ENCODE measurements at places on chromosomes 2 and 18.

GRCh38 chr2:15965564-15966019 is 25.2 kb downstream of the MYCN start:
- no peak for DNase-seq

DNA sequence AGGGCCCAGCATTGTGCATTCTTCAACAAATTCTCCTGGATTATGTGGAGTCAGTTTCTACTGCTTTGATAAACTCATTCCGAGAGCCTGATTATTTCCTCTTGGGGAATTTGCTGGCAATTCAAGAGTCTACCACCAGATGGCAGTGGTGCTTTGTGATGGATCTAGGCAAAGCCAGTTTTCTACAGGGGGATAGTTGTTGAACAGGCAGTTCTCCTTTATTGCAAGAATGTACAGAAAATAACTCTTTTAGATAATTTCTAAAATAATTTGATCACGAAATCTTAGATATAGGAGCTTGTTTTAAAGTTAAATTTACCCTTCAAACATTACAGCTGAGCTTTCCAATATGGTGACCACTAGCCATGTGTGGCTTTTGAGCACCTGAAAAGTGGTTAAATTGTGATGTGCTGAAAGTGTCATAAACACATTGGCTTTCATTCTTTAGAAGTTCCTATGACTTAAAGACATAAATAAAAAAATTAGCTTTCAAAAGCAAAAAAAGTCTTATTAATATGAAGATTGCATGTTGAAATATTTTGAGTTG is 66.7 kb upstream of the HAAO start:
- DNase-seq, result peak; percentile 78

- no peak for DNase-seq
Measured at GRCh38 chr18:35508746-35509338, 11.1 kb upstream of the INO80C start.

DNA sequence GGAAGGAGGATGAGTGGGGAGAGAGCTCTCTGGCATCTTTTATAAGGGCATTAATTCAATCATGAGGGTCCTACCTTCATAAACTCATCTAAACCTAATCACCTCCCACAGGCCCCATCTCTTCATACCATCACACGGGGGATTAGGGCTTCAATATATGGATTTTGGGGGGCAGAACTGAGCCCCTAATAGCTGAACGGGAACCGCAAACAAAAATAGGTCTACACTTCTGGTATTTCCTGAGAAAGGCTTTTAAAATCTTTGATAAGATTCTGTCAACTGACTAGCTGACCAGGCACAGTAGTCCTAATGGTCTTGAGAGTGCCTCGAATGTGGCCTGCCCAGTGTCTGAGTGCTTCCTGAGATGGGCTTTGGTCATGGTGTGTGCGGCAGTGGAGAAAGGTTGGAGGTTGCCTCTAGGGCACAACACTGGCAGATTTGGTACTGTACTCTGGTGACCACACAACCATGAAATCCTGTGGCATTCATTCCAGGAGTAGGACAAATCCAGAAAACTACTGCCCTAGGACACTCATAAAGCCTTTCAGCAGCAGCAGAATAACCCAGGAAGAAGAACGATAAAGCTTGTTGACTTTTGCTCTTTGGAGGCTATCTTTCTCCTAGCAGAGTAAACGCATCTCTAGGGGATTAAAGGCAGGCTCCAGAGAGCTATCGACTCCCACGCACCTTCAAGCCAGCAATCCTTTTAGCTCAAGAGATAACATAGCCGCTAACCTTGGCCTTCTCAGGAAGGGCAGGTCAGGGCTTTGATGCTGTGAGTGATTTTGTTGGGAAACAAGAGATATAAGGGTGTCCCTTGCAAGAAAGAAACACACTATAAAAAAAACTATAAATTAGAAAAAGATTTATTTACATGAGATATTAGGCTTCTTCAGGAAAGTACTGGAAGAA is 12.3 kb upstream of the APOB start:
- DNase-seq, result no peak

- no peak for DNase-seq
Measured at GRCh38 chr2:229407170-229407569, 136.1 kb upstream of the PID1 start.

Measured in glutamatergic neuron (in vitro differentiated cells).